Activated CD8-positive, alpha-beta T cell treated with anti-CD3 and anti-CD28 coated beads for 36 hours (primary cell): ENCODE measurements at places on chromosomes 16 and 17. TPM values are rescaled to one million over a fixed set of nuclear protein-coding genes. Genes with fewer than 3 reads are reported as not detected.

LRRC46 gene
- total RNA-seq = 0.38 TPM

NPIPB9 gene
- 3.8 TPM for total RNA-seq

DNA sequence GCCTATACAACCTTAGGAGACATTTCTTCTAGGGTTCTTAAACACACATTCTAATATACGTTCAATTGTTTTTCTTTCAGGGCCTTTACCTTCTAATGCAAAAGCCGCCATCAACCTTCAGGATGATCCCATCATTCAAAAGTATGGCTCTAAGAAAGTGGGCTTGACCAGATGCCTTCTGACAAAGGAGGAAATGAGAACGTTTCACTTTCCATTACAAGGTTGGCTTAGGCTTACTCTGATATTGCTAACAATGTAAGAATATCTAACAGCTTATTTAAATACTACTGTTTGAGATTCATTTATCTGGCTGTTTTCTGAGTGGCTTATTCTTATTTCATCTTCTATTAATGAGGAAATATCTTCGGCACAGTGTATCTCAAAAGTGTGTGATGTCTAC is 15.4 kb downstream of the REXO5 start:
- no peak for DNase-seq

GRCh38 chr17:16449121-16449570 is 33.8 kb downstream of the TRPV2 start:
- DNase-seq = no peak

GRCh38 chr17:4150096-4150495 is 7.1 kb downstream of the CYB5D2 start:
- no peak for DNase-seq

HID1 gene
- 1.7 TPM for total RNA-seq

DNA sequence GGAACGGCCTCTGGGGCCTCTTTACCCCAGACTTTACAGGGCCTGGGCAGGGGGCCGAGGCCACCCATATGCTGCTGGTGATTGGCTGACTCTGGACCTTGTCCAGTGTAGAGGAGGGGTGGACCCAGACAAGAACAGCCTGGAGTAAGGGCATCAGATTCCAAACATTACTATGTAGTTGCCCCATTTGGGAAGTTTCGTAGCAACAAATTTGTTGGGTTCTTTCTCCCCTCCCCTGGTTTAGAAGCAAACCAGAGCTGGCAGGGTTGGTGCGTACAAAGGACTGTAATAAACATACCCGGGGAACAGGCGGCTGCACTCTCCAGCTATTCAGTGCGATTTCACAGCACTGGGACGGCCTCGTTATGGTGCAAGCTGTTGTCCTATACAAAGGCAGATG is 145.5 kb downstream of the NTN1 start:
- no peak for DNase-seq

C16orf92 gene
- total RNA-seq = not detected

DNA sequence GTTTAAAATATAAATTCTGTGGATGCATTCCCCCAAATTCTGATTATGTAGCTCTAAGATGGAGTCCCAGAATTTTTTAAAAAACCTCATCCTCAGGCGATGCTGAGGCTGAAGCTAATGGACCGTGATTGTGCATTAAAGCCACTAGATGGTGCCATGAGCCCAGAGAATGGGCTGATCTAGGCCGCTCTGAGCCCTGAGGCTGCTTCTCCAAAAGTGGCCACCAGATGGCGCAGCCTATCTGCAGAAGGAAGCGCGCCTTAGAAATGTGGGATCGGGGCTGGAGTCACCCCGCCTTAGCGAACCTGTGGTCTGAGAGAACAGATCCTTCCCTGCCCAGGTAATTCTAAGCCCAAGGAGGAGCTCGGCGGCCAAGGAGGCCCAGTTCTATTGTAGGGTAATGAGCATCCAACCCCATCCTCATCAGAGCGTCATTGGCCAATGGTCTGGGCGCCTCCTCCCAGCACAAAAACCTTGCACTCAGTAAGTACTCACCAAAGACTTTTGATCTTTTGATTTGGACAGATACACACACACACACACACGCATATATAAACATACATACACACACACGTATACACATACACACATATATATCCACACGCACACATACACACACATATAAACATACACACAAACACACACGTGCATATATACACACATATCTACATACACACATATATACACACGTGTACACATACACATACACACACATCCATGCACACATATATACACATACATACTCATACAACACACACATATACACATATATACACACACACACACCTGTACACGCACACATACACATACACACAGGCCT is 13.7 kb upstream of the MMP2 start:
- DNase-seq = peak; percentile 91

DNA sequence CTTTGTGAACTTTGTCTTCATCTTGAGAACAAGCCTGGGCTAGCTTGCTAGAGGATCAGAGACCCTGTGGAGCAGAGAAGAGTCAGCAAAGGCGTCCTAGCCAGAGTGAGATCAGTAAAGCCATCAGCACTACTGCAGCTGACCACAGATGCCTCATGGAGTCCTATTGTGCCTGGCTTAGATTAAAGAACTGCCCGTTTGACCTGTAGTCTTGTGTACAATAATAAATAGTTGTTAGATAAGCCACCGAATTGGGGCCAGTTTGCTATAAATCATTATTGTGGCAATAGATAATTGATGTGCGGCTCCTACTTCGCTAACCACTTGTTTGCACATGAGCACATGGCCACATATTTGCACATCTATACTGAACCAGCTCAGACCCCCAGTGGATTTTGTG is 103.0 kb downstream of the CYLD start:
- no peak for DNase-seq

DNA sequence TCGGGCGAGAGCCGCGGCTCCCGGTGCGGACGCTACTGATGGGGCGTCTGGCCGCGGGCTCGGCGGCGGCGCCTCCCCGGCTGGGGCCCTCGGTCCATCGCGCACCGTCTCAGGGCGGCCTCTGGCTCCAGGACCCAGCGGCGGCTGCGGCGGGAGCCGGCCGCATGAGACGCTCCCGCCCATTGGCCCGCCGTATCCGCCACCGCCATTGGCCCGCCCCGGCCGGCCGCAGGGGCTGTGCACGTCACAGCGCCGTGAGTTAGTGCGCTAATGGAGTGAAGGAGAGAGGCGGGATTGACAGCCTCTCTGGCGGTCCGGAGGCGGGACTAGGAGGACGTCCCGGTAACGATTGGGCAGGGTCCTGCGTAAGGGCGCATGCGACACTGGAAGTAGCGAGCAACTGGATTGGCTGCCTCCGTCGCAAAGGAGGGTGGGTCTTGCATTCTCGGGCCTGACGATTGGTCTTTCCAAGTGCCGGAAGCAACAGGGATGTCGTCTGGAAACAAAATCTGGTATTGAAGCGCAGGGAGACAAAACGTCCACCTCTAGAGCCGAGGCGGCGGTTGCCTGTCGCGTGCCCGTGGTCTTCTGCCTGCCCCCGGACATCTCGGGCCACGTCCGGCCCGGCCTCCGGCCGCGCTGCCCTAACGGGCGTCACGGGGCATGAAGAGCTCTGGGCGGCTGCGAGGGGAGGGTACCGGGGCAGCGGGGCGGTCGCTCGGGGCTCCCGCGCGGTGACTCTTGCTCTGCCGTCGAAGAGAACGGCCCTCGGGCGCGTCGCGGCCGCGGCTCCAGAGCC is at the start of gene ANKRD11:
TSS of gene ANKRD11 (minus strand) at position 123 of the 799 bp plus-strand sequence. CDS start 173,542 bp downstream, outside the sequence.
- peak; percentile 99 for DNase-seq

DNA sequence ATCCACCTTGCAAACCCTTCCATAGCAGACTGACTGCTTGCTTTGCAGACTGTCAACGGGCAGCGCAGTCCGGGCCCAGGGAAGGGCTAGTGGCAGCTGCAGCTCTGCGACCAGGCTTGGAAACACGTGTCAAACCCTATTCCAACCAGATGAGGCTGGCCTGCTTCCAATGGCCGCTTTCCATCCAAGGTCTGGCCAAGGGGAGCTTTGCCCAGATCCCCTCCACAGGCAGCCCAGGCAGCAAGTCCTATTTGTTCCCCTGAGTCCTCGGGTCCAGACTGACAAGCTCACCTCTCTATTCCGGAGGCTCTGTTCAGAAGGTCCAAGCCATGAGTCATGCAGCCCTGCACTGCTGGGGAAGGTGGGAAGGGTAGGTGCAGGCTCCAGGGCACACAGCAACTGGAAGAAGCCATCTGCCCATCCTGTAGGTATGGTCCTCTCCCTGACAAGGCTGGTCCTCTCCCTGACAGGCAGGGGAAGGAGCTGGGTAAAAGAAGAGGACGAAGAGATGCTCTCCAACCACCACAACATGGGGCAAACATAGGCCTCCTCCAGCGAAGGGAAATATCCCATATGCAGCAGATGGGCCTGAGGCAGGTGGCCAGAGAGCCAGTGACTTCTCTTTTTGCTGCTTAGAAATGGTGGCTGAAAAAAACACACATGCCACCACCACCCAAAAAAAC is 22.6 kb upstream of the AXIN2 start:
- DNase-seq = no peak

- DNase-seq = no peak
Measured at GRCh38 chr17:42541041-42541833, 5.2 kb downstream of the NAGLU start.

TNS4 gene
- 6.3 TPM for total RNA-seq

- peak; percentile 68 for DNase-seq
Measured at GRCh38 chr17:50055426-50056216, at the start of gene ITGA3. Gene ITGA3 (plus strand): TSS chr17:50056110. CDS start chr17:50056440, 330 bp downstream.

DNA sequence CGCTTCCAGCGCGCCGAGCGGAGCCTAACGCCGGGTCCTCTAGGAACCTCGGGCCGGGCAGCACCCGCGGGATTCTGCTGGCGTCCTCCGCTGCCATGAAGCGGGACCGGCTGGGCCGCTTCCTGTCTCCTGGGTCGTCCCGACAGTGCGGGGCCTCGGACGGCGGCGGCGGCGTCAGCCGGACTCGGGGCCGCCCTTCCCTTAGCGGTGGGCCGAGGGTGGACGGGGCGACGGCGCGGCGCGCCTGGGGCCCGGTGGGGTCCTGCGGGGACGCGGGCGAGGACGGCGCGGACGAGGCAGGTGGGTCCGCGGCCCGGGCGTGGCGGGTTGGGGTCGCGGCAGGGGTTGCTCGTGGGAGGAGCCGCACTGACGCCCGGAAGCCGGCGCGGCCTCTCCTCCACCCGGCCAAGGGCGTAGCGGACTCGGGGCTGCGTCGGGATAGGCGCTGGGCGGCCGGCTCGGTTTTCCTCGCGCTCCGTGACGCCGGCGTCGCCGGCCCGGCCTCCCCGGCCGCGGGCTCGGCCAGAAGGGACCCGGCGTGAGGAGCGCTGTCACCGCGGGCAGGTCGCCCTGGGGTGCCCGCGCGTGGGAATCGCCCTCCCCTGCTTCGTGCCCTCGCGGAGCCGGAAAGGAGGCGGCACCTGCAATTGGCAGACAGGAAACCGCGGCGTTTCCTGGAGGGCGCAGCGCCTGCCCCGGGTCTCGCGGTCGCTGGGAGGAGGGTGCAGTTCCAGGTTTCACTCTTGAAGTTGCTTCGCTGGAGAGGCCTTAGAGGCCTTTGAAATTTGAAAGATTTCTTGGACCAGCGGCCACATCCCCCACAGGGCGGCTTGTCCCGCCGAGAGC is 432 bp downstream of the ZNF276 start:
- DNase-seq = peak; percentile 85

DNA sequence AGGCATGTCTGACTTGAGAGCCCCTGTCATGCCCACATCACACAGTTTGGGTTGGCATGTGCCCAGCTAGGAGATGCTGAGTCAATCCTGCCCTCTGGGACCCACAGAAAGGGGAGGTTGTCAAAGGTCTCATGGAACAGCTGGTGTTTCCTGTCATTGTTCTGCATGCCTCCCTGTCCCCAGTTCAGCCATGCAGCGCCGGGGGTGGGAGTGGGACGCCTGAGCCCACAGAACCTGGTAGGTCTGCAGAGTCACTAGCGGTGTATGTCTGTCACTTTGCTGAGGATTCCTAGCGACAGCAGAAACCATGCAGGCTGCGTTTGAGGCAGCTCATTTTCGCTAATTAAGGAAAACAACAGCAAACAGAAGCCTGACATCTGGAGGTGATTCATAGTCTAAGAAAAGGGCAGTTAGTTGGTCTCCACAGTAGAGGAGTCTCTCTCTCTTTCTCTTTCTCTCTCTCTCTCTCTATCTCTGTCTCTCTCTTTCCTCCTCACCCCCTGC is 19.6 kb upstream of the CCL1 start:
- peak; percentile 81 for DNase-seq

DNA sequence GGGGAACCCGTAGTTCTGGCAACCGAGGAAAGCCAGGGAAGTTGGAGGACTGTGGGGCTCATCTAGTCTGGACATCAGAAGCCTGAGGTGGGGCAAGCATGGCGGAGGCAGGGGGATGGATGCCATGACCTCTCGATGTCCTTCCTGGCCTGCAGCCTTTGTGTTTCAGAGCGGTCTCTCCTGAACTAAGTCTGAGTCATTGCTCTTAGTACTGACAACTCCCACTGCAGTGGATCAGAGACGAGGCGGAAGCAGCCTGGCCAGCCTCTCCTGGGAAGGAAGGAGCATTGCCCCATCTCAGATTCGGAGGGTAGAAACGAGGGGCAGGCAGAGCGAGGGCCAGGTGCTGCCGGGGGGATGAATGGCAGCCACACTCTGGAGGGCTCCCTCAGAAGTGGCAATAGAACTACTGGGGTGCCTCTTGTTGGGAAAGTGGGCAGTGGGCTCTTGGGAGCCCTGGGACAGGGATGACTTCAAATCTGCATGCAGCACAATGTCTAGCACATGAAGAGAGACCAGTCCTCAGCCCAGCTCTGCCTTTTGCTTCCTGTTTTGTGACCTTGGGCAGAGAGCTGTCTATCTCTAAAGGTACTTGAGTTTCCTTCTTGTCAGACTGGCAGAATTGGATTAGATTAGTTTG is 3.6 kb upstream of the STAC2 start:
- no peak for DNase-seq

DNA sequence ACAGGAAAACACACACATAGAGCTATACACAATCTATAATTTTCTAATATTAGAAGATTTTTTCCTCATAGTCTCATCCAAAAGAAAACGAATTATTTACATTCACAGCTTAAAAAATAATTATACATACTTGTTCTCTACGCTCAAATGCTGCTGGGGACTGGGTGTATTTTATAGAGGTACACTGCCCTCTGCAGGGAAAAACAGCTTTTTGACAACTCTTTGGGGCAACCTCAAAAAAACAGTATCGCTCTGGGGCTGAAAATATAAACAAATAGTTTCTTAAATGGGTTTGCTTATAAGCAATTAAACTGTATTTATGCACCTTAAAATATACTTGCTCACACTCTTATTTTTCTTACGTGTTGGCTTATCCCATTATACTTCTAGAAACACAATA is 261.8 kb upstream of the PSMD7 start:
- DNase-seq = no peak

- DNase-seq = no peak
Measured at GRCh38 chr16:80023865-80024264, 423.3 kb upstream of the MAF start.

GRCh38 chr17:29565643-29566472 is 979 bp downstream of the ABHD15 start:
- peak; percentile 75 for DNase-seq

SOST gene
- total RNA-seq = not detected
